ENCODE measurements at places on chromosomes 6 and 20.

DNA sequence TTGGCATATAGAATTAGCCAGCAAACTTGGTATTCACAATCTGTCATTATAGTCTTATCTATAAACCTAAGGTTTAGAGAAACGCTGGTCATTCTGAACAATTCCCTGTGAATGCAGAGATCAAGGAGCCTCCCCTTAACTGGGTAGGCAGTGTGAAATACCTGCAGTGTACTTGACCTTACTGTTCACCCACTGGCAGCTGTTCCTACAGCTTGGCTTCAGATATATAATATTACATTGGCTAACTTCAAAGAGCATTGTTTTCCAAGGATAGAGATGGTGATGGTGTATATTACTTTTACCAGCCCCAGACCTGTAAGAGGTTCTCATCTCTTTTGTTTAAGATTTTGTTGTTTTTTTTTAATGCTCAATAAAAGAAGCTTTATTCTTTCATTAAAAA is 168.3 kb downstream of the ESR1 start:
- DNase-seq, result no peak

DNA sequence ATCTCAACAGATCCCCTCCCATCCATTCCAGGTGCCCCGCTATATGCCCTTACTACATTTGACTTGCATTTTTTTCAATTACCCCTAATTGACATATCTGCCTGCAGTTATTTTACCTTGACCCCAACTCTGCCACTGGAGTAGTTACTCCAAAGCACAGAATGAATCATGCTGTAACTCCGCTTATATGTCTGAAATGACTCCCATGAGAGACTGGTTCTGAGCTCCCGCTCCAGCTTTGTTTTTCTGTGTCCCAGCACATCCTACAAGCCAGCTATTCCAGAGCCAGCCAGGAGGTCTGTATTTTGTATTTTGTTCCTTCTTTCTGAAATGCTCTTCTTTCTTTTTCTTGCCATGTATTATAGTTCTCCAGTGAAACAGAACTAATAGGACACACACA is 10.9 kb upstream of the NOX3 start:
- no peak for DNase-seq

GRCh38 chr20:46407671-46407996 is 1.2 kb upstream of the ELMO2 start:
- no peak for DNase-seq

DNA sequence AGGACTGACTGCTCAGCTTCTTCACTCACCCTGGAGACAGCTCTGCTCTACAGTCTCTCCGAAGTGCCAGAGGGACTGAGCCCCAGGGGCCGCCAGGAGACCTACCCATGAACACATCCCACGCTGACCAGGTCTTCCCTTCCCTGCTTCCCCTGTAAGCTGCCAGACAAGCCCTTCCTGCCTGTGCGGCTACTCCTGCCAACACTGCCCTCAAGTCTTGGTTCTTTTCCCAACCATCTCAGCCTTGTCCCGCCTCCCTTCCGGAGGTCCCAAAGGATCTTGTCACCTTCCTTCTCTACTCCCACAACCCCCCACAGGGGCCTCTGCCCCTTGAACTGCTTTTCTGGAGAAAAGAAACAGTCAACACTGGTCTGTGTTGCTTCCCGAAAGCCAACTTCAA is 15.0 kb downstream of the CPNE5 start:
- DNase-seq, result no peak

- DNase-seq, result no peak
These were observed 126.2 kb downstream of the IPCEF1 start for GRCh38 chr6:154230393-154230792.

DNA sequence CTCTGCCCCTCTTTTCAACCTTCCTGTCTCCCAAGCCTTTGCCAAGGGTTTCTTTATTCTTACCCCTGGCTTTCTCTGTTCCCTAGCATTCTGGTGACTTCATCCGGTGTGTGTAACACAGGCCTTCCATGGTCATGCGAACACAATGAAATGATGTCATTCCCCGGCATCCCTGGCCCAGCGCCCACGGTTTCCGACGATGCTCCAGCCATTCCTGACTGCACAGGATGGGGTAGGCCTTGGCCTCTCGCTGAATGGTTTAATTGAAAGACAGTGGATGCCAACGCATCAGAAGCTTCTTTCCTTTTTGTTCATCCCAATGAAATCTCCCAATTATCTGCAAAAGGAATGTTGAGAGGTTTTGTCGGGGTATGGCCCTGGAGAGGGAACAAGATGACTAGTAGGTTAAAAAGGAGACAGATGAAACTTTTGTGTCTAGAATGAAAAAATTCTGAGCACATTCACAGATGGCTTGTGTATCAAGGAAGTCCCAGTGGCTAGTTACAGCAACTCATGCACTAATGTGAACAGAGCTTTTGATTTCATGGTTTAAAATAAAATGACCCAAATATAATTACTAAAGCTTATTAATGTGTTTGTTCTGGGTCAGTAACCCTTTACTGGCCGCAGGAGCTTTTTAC is 655.0 kb downstream of the QKI start:
- no peak for DNase-seq
